Hematopoietic multipotent progenitor cell treated with erythropoietin and hydrocortisone succinate and interleukin-3 and kit ligand, for 15 days (in vitro differentiated cells): ENCODE measurements at places on chromosomes 3 and 15.

DNA sequence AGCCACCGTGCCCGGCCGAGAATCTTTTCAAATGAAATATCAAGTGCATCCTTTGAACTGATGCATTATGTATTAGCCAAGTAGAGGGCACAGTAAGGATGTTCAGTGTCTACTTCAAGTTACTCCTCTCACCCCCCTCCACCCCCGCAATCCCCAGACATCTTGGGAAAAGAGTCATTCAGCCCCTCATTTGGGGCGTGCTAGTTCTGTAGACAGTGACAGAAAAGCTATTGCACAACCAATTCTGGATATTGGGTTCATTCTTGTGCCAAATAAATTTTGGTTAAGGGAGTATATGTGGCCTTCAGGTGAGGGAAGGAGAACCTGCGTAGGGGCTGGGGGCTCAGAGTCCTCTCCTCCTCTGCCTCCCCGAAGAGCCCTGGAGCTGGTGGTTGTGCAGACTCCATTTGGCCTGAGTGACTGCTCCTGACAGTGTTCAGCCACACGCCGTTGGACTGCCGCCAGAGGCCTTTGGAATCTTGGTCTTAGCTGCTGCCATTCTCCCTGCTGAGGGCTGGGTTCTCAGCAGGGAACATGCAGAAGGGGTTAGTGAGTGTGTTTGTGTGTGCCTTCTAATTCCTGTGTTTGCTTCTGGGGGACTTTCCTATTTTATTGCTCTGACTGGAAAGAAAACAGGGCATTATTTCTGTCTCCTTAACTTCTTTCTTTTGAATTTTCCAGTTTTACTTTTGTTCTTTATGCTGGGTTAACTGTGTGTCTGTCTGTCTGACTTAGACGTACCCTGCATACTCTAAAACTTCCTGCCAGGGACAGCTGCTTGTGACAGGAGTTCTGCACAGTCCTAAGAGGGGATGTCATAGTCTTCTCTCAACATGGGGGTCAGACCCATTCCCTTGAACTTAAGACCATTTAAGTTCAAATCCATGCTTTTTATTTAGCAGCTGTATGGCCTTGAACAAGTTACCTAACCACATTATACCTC, 21.0 kb downstream of the RARB start:
- DNase-seq: no peak

- DNase-seq: no peak
These were observed 449.0 kb upstream of the LMCD1 start for GRCh38 chr3:8052659-8053058.

GRCh38 chr3:134232151-134232550, 18.5 kb downstream of the RYK start:
- no peak for DNase-seq

DNA sequence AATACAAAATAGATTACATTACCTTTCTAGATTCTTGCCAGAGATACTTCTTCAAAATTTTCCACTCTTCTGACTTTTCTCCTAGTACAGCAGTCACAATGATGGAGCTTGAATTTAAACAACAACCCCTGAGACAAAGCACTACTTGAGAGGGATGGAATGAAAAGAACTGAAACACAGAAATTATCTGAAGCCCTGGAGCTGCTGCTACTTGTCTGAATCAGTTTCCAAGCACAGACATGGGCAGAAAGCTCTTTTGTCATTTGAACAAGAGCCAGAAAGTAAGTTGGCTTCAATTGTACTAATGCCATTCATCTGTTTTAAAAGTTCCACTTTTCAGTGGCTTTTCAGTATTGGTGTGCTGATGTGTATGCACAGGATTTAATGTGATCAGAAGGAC, 718.5 kb upstream of the ARPP21 start:
- no peak for DNase-seq

- no peak for DNase-seq
These were observed 326.9 kb upstream of the NECTIN3 start for GRCh38 chr3:110744723-110745122.

GRCh38 chr3:46221391-46221790, 13.3 kb upstream of the CCR1 start:
- no peak for DNase-seq

DNA sequence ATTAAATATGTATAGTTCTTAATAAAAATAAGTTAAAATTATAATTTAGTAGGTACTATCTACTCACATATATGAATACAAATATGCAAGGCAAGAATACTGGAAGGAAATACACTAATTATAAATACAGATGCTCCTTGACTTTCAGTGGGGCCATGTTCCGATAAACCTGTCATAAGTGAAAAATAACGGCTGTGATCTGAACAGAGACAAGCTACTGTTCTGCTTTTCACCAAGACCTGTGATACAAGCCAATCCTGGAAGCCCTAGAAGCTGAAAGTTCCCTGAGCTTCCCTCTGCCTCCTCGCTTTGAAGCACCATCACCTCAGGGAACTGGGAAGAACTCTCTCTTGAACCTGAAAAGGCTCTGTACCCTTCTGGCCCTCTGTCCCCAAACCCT, 55.4 kb downstream of the SLC12A8 start:
- DNase-seq: no peak

GRCh38 chr3:180215866-180216265, 179.1 kb upstream of the PEX5L start:
- no peak for DNase-seq

- no peak for DNase-seq
These were observed 53.2 kb downstream of the CD200R1L start for GRCh38 chr3:112793326-112794081.
